ENCODE measurements at places on chromosomes 3 and 15.

DNA sequence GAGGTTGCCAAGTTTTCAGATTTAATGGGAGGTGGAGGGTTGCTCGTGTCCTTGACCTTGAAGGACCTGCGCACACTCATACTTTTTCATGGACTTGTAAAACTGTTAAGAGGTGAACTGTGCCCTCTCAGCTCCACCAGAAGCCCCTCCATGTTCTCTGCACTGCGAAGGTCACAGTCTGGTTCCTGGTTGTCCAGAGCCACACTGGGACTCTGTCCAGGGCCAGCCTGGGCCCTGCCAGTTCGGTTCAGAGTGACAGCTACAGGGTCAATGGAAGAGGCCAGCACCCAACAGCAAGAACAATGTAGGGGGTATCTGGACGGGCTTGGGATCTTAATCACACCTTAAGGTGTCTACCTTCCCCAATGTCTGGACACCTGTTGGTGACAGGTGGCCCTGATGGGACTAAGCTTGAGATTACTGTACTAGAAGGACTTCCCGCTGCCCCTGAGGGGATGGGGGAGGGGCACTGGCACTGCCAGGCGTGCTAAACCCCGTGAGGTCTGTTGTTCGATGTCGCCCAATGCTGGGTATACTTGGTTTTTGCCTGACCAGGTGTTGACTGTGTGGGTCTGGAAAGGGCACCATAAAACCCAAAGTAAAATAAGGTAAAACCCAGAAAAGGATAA is 34.7 kb downstream of the GRK7 start:
- DNase-seq, result no peak

DNA sequence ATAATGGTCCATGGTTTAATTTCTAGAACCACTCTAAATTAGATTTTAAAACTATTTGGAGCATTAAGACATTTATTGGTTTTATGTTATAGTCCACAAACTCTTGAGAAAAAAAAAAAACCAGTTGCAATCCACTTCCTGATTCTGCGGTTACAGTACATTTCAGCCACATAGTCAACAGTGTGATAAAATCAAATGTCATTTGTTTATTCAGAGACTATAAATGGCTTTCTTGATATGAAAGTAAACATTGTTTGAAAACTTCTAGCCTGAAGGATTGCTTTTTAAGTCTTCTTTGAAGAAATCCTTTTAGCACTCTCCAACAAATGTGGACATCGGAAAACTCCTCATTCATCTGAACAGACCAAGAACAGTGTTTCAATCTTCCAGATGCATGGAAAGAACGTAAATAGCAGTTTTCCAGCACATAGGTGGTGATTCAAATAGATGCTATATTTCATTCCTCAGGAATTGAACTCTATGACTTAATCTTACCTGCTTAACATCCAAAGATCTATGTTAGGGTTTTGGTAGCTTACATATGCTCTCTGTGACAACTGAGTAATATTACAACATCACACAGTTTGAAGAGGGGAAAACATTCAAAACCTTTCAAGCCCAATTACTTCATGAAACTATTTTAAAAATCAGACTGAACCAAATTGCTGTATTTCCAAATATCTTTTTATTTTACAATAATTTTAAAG is 87.8 kb upstream of the UBE2E2 start:
- DNase-seq, result no peak

DNA sequence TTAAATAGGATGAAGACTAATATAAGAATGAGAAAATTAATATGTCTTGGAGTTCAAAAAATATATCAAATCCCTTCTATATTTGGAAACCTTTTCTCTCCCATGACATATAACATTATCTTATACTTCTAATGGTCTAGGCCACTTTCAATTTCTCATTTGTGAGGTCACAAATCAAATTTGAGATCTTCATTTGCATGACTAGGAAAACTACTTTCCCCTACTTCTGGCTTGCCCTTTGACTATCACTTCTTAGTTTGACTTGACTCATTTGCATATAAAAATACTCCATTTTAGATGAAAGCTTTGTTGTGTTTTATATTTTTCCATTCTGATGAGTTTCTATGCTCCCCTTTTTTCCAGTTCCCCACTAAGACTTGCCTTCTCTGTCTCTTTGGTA is 598.6 kb upstream of the TBL1XR1 start:
- no peak for DNase-seq

GRCh38 chr3:37248164-37248563 is 73.8 kb upstream of the LRRFIP2 start:
- no peak for DNase-seq

- no peak for DNase-seq
Measured at GRCh38 chr3:185215873-185216606, 37.8 kb downstream of the EHHADH start.

GRCh38 chr3:190346541-190346940 is 24.3 kb upstream of the CLDN1 start:
- no peak for DNase-seq

- DNase-seq, result no peak
Measured at GRCh38 chr15:79065361-79065705, 25.2 kb downstream of the RASGRF1 start.

DNA sequence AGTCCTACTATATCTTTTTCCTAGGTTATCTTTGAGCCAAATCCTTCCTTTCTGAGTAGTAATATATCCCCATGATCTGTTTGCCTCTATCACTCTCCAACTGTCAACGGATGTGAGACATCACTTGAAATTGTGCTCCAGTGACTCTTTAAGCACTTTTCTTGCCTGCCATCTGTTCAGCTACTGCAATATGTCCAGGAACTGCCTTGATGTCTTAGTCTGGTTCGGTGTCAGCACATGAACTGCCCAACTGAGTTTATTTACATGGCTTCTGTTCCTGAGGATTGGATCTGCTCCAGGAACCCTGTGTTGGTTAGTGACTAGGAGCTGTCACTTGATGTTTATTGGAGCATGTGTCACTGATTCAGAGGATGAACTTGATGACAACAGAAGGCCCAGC is 116.5 kb downstream of the SLC9A9 start:
- no peak for DNase-seq

- DNase-seq, result no peak
Measured at GRCh38 chr3:170228093-170228766, 6.0 kb downstream of the PRKCI start.
